ENCODE measurements at places on chromosomes 16 and 17.

DNA sequence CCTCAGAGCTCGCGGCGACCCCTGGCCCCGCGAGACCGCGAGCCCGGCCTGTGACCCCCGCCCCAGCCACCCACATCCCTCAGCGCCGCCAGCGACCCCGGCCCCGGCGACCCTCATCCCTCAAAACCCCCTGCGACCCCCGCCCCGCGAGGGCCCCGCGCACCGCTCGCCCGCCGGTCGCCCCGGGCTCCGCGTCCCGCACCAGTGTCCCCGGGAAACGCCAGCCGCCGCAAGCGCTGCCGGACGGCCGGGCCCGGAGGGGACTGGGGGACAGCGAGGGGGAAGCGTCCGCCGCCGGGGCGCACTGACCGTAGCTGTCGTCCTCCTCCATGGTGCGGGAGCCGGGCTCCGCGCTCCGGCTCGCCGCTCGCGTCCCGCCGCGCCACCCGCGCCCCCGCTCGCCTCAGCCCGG lies at the start of gene CYTH1:
CYTH1 (minus strand) TSS at position 381 of the 412 bp plus-strand sequence; CDS start at position 331, 50 bp downstream.
- no peak for DNase-seq

- DNase-seq: no peak
These were observed 11.2 kb upstream of the HNF1B start for GRCh38 chr17:37756051-37756450.

DNA sequence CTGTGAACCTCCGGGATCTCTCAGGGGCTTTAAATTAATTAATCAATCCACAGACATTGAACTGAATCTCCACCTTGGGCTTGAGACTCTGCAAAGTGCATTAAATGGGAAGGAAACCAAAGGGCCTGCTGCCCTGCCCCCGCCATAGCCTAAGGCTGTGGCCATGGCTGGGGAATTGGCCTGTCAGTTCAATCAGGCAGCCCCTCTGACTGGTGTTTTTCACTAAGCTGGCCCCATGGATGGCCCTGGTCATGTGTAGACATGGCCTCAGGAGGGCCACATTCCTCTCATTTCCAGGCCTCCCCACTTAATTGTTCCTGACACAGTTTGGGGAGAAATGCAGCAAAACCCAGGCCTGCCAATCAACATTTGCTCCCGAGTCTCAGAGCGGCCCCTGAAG lies 499.8 kb downstream of the WWOX start:
- DNase-seq: no peak

GRCh38 chr17:81335773-81336157 lies 40.7 kb upstream of the SLC38A10 start:
- no peak for DNase-seq

- no peak for DNase-seq
These were observed 132.7 kb upstream of the HSBP1 start for GRCh38 chr16:83674931-83675535.
